ENCODE measurements at places on chromosomes 4 and X. TPM values are rescaled to one million over a fixed set of nuclear protein-coding genes. Genes with fewer than 3 reads are reported as not detected.

DNA sequence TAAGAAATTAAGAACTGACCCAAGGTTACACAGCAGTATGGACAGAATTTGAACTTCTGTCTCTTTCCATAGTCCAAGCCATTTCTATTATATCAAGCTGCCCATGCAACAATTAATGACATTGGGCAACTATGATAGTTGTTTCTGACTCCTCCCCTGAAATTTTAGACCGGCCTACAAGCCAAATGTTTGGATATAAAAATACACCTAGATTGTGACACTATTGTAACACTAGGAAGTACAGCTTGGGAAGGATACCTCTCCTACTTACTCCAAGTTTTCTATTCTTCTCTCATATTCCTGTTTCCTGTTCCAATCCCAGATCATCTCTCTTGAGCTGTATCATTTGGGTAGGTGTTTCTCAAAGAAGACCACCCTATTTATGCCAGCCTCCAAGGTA is 43.5 kb downstream of the RCHY1 start:
- DNase-seq = no peak

DNA sequence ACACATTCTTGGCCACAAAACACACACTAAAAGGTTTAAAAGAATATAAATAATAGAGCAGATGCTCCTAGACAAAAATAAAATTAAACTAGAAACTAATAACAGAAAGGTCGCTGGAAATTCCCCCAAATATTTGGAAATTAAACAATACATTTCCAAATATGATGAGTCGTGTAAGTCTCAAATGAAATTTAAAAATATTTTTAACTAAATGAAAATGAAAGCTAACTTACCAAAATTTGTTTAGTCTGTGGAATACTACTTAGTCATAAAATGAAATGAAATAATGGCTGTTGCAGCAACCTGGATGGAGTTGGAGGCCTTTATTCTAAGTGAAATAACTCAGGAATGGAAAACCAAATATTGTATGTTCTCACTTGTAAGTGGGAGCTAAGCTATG is 20.6 kb upstream of the GUCY1A1 start:
- no peak for DNase-seq

DNA sequence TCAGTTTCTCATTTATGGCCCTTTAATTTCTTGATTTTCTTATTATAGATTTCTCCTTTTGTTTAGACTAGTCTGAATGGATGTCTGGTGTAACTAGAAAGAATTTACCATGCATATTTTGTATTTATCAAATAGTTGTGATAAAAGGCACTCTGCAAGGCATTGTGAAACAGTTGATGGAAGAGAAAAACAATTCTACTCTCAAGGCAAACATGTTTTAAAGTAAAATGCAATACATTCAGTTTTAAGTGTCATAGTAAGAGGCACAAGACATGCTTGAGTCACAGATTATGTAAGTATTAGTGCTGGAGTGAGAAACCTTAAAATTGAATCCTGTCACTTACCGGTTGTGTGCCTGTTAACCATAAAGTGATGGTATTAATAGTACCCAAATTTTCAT is 283.3 kb upstream of the DKK2 start:
- DNase-seq = no peak

BTC gene
- not detected for total RNA-seq

KCNE5 gene
- total RNA-seq = 0.46 TPM

All from activated T-cell treated with anti-CD3 and anti-CD28 coated beads, Interleukin-2, amount 50 U/mL, for 4 hours (primary cell).